ENCODE measurements at places on chromosomes 5 and 9. TPM values are rescaled to one million over a fixed set of nuclear protein-coding genes. Genes with fewer than 3 reads are reported as not detected.

GRCh38 chr5:6158974-6159831, 219.1 kb downstream of the MED10 start:
- no peak for DNase-seq

GRCh38 chr5:60453186-60453976, 246.6 kb downstream of the DEPDC1B start:
- no peak for DNase-seq

DNA sequence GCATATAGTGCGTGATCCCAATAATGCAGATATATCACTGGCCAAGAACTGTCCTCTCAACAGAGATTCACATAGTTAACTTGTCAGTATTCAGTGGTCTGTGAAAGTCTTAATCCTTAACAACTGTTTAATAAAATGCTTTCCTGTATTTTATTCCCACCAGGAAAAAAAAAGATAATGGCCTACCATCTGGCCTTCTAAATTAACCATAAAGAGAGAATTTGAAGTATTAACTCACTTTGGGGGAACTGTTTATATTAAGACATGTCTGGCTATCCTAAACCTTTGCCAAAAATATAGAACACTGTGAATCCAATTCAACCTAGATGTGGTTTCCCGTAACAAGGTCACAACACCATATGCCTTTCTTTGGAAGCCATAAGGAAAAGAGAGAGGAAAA, 818 bp upstream of the FREM1 start:
- no peak for DNase-seq

LAMC3 gene
- not detected for total RNA-seq

DNA sequence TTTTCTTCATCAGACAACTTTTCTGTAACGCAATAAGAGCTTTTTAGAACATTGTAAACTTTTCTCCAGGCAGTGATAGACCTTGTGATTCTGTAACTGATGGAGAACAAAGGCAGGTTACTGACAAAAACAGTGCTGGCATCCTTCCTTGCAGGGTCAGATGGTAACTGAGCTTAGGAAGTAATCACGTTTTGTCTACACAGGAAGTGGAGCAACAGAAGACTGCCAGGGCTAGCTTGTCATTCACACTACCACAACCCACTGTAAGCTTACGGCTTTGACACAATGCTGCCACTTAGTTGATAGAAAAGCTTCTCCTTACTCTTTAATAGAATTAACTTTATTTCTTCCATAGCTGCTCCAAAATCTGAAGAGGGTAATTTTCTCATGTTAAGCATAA, 46.8 kb downstream of the FBN2 start:
- no peak for DNase-seq

DMRT1 gene
- total RNA-seq = not detected

DNA sequence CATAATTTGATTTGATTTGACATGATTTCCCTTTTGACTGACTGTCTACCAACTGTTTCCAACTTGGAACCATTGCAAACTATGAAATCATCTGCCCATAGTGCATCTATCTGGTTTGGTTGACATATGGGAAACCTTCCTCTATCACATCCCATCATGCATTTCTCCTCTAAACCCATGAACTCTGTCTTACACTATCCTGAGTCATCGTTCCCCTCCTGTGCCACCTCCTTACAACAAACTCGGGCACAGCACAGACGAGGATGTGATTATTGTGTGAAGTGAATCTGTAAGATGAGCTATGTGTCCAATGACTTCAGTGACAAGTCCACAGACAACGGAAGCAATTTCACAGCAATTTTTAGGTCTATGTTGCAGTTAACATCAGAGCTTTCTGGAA, 126.1 kb downstream of the NPR3 start:
- DNase-seq = no peak

NPR3 gene
- total RNA-seq = 0.19 TPM

DNA sequence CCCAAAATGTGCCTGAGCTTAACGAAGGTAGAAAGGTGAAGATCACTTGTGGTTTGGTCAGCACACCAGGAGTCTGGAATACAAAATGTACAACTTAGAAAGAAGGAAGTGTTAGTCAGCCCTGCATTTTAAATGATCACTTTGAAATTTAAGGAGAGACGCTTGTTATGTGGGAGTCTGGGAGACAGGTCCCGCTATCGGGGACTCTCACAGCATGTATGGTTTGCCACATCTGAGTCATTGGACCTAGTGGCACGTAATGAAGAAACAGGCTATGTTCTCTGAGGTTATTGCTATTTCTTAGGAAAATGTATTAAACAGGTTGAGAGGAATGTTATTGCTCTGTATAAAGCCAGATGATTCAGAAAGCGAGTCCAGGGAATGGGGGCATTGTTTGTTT, 2362.5 kb upstream of the WWC1 start:
- DNase-seq = no peak

- no peak for DNase-seq
Measured at GRCh38 chr9:28215536-28216299, 642.4 kb upstream of the C9orf72 start.

DNA sequence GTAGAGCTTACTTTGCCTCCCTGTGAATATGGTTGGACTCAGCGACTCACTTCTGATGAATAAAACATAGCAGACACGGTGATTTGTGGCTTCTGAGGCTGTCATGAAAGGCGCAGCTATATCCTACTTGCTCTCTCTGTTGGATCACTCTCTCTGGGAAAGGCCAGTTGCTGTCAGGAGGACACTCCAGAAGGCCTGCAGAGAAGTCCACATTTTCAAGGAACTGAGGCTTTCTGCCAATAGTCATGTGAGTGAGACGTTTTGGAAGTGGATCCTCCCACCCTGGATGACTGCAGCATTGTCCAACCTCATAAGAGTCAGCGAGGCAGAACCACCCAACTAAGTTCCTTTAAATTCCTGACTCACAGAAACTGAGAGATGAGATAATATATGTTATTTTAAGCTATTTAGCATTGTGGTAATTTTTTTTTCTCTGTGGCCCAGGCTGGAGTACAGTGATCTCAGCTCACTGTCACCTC, 156.0 kb upstream of the MAST4 start:
- DNase-seq = no peak

GABRA1 gene
- total RNA-seq = not detected

DNA sequence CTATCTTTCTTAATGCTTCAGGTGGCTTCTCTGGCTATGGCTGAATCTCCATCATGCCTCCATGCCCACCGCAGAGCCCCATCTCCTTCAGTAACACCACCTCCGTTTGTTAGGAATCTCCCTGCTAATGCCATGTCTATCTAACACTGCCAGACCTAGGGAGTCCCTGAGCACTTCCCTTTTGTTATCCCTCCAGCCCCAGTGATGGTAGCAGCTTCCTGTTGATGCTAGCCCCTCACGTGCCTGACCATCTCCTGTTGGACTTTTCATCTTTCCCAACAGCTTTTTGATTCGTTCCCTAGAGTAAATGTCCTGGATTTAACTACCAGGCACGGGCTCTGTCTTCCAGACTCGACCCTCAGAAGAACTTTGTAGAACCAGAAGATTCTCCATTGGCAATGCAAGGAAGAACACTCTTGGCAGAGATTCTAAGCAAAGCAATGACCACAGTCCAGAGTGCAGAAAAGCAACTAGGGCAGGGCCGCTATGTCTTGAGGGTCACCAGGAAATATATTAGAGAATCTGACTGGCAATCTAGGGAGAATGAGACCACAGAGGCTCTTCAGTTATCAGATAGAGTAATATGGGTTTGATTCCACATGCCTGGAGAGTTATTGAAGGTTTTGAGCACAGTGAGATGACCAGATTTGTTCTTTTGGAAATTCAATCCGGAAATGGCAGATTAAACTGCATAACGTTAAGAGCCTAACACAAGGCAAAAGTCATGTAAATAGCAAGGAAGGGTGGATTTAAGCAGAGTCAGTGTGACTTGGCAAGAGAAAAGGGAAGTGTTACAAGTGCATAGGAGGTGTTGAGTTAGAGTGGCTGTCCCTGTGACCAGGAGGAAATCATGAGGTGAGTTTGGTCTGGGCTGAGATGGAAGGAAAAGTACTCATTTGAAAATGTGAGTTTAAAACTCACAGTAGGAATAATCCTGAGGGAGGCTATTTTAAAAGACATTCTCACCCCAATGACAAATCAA, 555.2 kb downstream of the ACTL7B start:
- no peak for DNase-seq

DNA sequence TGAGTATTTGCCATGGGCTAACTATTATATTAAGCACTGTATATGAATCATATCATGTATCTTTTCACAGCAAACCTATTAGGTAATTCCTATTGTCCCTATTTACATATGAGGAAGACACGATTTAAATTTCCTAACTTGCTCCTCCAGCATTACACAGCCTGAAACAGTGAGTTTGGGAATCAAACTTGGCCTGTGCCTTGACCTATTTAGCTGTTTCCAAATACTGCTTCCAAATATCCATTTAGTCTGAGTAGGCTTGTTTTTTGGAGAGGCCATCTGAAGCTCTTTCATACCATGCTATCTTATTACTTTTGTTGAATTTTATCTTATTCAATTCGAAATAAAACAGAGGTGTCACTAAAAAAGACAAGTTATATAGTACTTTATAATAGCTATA, 447.3 kb upstream of the MPDZ start:
- no peak for DNase-seq

- no peak for DNase-seq
Measured at GRCh38 chr9:77725820-77726219, 77.7 kb upstream of the GNA14 start.

EIF4E1B gene
- total RNA-seq = not detected

TMEFF1 gene
- total RNA-seq = 1.7 TPM

DNA sequence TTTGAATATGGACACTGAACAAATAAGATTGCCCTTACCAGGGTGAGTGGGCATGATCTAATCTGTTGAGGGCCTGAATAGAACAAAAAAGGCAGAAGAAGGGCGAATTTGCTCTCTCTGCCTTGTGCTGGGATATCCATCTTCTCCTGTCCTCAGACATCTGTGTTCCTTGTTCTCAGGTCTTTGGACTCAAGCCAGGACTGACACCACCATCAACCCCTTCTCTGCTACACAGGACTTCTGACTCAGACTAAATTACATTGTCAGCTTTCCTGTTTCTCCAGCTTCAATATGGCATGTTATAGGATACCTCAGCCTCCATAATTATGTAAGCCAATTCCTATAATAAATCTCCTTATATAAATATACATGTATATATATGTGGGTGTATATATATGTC, 40.8 kb upstream of the SLCO6A1 start:
- DNase-seq = peak; percentile 5

GRCh38 chr9:78188594-78188993, 47.3 kb upstream of the CEP78 start:
- DNase-seq = no peak

TNPO1 gene
- total RNA-seq = 138 TPM

DNA sequence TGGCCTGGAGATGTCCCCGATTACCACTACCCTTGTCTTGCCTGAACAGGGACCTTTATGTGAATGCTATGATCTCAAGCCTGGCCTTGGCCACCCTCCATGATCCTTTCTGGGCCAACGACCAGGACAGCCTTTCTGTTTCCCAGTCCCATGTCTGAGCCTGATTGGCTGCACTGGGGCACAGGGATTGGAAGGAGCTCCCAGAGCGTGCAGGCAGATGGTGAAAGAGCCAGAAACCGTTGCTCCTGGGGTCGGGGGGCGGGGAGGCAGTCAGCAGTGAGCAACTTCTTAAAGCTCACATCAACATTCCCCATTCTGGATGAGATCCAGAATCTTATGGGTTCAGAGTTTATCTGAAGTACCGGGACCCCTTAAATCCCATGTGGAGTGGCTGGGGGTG, 84.4 kb downstream of the INSYN2B start:
- no peak for DNase-seq

Measured in Calu3 (cell line).